ENCODE measurements at places on chromosomes 16 and 17.

DNA sequence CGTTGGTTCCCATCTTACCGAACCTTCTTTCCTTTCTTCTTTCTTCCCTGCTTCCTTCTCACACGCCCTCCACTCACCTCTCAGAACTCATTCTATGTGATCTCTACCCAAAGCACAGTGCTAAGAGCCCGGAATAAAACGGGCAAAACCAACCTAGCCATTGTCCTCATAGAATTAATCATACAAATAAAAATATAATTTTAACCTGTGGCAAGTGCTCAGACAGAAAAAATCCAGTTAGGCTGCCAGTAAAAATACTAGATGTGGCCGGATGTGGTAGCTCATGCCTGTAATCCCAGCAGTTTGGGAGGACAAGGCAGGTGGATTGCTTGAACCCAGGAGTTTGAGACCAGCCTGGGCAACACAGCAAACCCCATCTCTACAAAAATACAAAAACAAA, 27.0 kb downstream of the BMERB1 start:
- no peak for DNase-seq

- no peak for DNase-seq
These were observed 595.2 kb upstream of the KIF2B start for GRCh38 chr17:53227514-53227913.

GRCh38 chr17:74852237-74853047, 7.2 kb downstream of the GRIN2C start:
- no peak for DNase-seq

GRCh38 chr17:35817196-35817595, 7.9 kb downstream of the TAF15 start:
- no peak for DNase-seq

DNA sequence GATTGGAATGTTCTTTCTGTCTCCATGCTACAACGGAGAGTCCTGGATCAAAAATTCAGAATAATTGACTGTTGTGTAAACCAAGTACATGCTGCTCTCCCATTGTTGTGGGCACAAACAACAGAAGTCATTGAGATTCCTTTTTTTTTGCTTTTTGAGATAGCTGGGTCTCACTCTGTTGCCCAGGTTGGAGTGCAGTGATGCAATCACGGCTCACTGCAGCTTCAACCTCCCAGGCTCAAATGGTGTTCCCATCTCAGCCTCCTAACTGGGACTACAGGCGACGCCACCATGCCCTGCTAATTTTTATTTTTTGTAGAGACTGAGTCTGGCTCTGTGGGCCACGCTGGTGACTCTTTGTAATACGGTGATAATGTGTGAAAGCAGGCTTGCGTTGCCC, 24.5 kb downstream of the NDE1 start:
- DNase-seq: no peak

- peak; percentile 41 for DNase-seq
These were observed 19.1 kb downstream of the OSBPL7 start for GRCh38 chr17:47802341-47803022.

DNA sequence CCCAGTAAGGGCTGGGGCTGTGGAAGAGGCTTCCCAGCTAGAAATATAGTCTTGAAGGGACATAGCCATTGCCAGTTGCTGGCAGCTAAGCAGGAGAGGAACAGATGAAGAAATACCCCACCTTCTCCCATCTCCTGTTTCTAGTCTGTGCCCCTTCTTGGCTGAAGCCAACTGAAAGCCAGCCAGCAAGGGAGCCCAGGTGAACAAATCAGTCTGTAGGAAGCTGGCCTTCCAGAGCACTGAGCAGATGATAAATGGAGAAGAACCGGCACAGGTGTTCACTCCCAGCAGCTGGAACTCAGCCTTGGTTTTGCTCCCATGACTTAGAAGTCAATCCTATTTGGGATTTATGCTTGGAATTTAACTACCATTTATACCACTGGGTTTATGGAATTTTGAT, 69.2 kb upstream of the DHX40 start:
- DNase-seq: no peak

- DNase-seq: no peak
These were observed 32.2 kb downstream of the MARCHF10 start for GRCh38 chr17:62775876-62776275.

All from NCI-H446 (cell line).